ENCODE measurements at places on chromosomes 12 and 14. TPM values are rescaled to one million over a fixed set of nuclear protein-coding genes. Genes with fewer than 3 reads are reported as not detected.

The POLE gene
- 34.5 TPM for total RNA-seq

DNA sequence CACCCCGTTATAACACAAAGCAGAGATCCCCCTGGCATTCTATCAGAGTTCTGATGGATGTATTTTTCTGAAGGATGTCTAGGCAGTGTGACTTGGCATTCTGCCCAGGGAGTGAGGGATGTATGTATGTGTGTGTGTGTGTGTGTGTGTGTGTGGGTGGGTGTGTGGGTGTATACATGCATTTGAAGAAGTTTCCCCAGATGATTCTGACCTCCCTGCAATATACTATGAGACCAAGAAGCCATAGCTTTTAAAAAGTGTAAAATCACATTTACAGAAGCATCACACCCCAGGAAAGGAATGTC is 59.7 kb upstream of the NAP1L1 start:
- DNase-seq, result no peak

DNA sequence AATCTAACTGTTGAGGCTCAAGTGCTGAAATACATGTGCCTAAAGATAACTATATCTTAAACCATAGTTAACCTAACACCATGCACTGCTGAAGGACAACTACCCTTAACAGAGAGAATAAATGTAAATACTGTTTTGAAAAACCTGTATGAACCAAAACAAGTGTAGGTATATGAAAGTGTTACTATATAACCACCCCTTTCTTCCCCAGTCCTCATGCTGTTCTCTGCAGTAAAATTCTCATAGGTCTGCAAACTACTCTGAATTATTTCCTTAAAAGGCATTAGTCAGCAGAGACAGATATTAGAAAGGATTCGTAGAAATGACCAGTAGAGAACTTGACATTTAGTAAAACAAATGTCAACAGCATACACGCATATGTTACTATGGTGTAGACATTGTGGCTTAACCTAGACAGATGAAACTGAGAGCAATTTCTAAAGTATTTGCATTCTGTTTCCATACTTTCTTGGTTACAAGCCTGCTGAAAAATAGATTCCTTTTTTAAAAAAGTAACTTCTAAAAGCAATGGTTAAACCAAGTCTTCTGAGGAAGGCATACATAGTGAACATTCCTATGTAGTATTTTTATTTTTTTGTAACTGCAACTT is 13.9 kb downstream of the CSRP2 start:
- no peak for DNase-seq

DNA sequence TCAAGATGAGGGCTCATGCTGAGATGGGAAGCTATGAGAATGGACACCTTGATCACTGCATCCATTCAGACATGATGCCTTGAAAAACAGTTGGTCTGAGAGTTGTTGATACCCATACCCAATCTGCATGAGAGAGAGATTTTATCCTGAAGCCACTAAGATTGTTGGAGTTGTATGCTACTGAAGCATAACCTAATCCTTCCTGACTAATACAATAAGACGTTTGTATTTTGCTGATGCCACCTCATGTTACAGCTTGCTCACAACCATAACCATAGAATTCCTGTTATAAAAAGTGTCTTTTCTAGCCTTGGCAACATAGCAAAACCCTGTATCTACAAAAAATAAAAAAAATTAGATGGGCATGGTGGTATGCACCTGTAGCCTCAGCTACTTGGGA is 12.7 kb upstream of the SERPINA1 start:
- no peak for DNase-seq

DNA sequence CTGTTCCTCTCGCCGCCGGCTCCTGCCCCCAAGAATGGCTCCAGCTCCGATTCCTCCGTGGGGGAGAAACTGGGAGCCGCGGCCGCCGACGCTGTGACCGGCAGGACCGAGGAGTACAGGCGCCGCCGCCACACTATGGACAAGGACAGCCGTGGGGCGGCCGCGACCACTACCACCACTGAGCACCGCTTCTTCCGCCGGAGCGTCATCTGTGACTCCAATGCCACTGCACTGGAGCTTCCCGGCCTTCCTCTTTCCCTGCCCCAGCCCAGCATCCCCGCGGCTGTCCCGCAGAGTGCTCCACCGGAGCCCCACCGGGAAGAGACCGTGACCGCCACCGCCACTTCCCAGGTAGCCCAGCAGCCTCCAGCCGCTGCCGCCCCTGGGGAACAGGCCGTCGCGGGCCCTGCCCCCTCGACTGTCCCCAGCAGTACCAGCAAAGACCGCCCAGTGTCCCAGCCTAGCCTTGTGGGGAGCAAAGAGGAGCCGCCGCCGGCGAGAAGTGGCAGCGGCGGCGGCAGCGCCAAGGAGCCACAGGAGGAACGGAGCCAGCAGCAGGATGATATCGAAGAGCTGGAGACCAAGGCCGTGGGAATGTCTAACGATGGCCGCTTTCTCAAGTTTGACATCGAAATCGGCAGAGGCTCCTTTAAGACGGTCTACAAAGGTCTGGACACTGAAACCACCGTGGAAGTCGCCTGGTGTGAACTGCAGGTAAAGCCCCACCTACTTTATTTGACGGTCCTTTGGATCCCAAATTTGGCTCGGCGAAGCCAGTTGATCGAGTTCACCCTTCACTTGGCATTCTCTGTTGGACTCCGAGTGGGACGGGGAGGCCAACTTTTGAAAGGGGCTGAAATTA is 1.5 kb downstream of the WNK1 start:
- peak; percentile 54 for DNase-seq

- no peak for DNase-seq
Observed at GRCh38 chr12:30169839-30170591, 386.3 kb upstream of the TMTC1 start.

DNA sequence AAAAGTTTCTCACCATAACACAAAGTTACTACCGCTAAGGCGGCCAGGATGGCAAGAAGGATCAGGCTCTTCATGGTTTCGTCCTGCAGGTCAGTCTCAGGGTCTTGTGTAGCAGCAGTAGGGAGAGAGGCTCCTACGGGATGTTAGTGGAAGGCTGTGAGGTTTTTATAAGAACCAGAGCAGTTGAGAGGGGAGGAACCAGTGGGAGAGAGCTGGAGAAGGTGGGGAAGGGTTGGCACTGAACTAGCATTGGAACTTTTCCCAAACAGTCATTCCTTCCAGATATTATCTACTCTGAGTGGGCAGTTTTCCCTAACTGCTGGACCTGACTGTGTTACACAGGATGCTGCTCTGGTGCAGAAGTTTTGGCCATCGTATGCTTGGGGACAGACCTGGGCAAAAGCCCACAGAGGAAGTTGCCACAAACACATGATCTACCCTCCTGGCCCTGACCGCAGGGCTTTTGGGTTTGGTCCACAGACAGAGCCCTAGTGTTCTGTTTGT is at the start of gene MGP:
Gene MGP, minus strand, starts transcription at position 137 of the 504 bp plus-strand sequence. Its CDS starts 63 bp downstream, at position 74.
- DNase-seq, result no peak
